ENCODE measurements at places on chromosomes 11 and 22.

GRCh38 chr11:64934682-64935358 lies 873 bp downstream of the GPHA2 start:
- DNase-seq = no peak

- DNase-seq = no peak
Observed at GRCh38 chr11:45212566-45213315, 66.3 kb downstream of the PRDM11 start.

DNA sequence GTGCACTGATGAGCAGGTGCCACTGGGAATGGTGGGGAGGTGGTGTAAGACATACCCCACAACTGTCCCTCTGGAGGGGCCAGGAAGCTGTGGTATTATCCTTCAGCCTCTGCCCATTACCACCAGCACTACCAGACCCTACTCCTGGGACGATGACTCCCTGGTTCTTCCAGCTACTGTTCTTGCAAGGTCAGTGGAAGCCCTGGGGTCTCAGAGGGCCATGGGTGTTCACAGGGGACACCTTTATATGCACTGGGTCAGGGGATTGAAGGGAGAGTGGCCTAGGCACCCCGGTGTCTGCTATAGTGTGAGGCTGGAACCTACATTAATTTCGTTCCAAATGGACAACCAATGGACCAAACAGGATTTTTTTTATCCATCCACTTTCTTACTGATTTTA lies 102.1 kb downstream of the RPS6KA4 start:
- DNase-seq = no peak

DNA sequence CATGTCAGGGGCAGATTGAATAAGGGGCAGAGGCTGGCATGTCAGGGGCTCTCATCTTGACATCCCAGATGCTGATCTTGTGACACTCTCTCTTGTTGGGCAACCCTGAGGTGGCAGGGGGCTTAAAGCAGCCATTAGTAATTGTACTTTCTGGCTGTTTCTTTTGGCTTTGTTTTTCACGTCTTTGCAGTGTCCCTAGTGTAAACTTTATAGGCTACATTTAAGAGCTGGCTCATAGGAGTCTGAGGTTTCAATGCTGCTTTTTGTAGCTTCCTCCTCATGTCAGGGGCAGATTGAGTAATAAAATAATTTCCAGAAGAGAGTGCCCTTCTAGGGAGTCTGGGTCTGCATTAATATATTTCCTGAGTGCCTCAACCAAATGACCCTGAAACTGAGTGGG lies 86.1 kb downstream of the RAB38 start:
- no peak for DNase-seq

- DNase-seq = no peak
Observed at GRCh38 chr11:1563697-1564534, 8.2 kb downstream of the DUSP8 start.

Data from fibroblast of skin of left biceps (primary cell).